ENCODE measurements at places on chromosomes 12 and 14.

DNA sequence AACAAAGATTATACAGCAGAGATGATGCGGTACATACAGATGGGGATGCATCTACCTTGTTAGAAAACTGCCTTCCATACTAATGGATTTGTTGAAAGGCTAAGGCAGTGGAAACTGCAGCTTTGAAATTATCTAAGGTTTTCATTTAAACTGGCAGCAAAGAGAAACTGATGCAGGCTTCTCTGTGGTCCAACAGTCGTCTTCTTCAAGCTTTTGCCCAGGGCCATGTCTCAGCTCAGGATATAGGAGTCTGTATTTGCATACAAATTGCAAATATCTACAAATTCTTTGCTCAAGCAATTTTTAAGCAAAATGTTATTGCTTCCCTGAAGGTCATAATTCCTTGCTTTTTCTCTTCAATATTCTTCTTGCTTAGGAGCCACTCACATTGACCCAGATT lies 33.7 kb downstream of the ERH start:
- no peak for DNase-seq

DNA sequence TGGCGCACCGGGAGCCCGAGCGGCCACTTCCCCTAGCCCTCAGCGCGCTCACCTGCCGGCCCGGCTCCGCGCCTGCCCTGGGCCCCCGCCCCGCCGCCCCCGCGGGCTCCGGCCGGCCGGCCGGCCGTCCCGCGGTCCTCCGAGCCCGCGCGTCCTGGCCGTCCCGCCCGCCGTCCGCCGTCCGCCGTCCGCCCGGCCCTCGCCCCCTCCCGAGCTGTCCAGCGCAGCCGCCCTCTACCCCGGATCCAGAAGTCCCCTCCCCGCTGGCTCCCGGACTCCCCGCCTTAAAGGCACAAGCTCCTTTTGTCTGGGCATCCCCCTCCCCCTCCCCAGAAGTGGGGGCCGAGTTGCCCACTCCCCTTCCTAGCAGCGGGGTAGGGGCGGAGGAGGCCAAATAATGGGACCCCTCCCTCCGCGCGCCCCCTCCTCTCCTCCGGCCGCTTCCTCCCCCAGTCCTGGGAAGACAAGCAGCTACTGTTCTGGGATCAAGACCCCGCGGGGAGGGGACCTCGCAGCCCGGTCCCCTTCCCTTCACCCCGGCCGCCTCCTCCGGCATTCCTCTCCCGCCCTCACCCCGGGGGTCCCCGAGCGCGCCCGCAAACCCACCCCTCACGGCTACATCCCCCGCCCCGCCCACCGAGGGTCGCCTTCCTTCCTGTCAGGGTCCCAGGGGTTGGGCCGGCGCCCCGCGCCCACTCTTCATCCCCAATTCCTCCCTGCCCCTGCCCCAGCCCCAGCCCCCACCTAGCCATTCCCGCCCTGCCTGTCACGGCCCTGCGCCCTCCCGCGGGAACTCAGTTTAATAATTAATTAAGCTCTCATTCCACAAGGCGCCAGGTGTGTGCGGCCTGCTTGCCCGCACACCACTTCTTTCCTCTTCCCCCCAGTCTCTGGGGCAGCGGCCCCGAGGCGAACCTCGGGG lies at the start of gene ADCY6:
ADCY6 (minus strand) TSS at position 236 of the 922 bp plus-strand sequence. CDS start 5,655 bp downstream, outside the sequence.
- peak; percentile 5 for DNase-seq

GRCh38 chr12:11716794-11717518 lies 67.5 kb downstream of the ETV6 start:
- no peak for DNase-seq

- no peak for DNase-seq
Measured at GRCh38 chr12:95114766-95115405, 41.5 kb upstream of the NR2C1 start.

DNA sequence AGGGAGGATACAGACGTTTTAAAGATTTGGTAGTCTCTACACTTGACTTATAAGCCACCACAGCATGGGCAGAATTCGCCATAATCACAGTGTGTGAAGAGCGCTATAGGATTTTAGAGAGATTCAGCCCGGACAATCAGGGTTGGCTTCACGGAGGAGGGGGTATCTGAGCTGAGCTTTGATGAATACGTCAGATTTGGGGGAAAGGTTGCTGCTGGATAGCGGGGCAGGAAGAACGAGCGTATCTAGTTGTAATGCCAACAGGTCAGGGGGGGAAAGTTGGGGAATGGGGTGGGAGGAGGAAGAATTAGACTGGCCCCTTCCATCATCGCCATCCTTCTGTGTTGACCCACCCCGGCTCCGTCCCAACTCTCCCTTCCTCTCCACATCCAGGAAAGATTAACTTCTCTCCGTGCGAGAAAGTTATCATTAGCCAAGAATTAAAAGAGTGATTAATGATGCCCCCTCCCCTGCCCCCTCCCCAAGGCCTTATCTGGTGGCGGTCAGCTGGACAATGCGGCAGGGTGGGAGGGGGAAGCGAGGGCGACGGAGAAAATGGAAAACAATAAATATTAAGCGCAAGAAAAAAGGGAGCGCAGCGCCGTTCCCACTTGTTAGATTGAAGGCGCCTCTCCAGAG lies 13.5 kb upstream of the GPATCH2L start:
- DNase-seq = no peak

DNA sequence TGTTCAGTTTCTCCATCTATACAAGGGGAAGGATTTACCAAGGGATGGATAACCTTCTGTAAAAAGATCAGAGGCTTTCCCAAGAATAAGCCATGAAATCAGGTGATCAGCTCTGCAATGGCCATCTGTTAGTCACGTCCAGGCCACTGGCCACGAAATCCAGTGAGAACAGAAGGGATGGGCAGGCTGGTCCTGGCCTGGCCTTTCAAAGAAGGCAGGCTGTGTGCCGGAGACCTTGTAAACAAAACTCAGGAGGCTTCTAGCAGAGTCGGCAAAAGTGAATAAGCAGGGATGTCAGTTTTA lies 68.5 kb downstream of the RNF34 start:
- no peak for DNase-seq

- no peak for DNase-seq
Measured at GRCh38 chr14:76115010-76115422, 36.7 kb upstream of the GPATCH2L start.

DNA sequence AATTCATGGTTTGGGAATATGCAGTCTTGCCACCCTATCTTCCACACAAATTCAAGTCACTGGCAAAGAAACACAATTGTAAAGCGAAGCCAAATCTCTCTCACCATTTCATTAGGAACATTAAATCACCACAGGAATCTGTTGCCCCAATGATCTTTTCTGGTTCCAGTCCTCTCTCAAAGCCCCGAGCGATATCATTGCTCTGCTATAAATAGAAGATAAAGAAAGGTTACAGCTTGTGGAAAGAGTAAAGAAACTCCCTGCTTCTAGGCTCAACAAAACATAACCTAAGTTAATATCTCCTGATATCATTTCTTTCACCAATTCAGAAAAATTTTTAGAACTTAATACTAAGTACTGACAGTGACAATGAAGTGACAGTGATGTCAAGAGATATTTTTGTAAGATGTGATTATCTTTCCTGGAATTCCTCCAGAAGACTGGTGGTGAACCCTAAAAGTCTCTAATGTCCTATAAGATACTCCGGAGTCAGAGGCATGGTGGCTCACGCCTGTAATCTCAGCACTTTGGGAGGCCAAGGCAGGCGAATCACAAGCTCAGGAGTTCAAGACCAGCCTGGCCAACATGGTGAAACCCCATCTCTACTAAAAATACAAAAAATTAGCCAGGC lies 33.8 kb downstream of the CBX5 start:
- DNase-seq = no peak

GRCh38 chr12:20154052-20154451 lies 214.3 kb upstream of the PDE3A start:
- no peak for DNase-seq

- no peak for DNase-seq
Measured at GRCh38 chr14:104970231-104971068, 7.7 kb downstream of the AHNAK2 start.

GRCh38 chr14:90114554-90114953 lies 52.8 kb downstream of the KCNK13 start:
- DNase-seq = no peak

GRCh38 chr12:56785141-56785865 lies 22.2 kb downstream of the HSD17B6 start:
- DNase-seq = no peak

DNA sequence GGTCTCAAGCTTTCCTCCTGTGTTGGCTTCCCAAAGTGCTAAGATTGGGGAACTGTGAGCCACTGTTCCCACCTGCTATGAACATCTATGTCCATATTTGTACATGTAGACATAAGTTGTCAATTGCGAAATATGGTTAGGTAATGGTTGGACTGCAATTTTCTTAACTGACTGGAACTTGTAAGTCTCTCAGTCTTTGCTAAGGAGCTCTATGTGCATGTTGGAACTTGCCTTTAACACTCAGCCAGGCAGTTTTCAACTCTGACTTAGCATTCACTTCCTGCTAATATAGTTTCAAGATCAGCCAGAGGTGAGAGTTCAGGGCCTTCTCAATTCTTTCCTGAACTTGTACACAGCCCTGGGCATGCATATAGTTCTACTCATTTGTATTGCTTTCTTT lies 44.5 kb upstream of the EEA1 start:
- no peak for DNase-seq

DNA sequence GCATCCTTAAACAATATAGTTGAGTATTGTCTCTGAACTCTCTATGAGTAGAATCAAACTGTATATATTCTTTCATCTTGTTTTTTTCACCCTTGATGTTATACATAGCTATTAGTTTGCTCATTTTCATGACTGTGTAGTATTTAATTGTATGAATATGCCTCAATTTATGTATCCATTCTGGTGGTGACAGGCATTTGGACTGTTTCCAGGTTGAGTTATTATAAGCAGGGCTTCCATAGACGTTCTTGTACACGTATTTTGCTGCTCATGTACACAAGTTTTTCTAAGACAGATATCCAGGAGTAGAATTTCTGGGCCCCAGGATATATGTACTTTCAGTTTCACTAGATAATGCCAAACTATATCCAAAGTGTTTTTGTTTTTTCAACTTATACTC lies 211.4 kb downstream of the NTF3 start:
- DNase-seq = no peak

GRCh38 chr12:44852483-44852882 lies 23.6 kb downstream of the NELL2 start:
- DNase-seq = no peak

- no peak for DNase-seq
Measured at GRCh38 chr14:80164991-80165721, 46.1 kb downstream of the DIO2 start.

DNA sequence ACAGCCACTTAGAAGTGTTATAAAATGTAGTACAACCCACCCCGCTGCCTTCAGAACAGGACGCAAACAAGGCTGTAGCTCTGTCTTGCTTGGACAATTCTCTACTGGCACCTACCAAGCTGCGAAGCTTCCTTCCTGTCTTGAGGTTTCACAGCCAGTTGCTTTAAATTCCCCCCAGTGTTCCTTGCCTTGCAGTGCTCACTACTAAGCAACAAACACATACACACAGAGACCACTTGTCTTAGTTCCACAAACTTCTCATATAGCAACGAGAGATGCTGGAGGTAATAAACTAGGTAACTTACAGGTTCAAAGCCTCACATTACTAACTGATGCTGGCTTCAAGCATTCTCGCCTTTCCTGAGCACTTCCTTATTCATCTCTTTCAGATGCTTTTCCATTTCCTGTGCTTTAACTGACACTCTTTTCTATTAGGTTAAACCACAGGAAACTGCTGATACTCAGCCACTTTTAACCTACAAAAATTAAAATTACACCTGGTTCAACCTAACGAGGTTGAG lies 91.5 kb upstream of the PTGDR start:
- DNase-seq = no peak

DNA sequence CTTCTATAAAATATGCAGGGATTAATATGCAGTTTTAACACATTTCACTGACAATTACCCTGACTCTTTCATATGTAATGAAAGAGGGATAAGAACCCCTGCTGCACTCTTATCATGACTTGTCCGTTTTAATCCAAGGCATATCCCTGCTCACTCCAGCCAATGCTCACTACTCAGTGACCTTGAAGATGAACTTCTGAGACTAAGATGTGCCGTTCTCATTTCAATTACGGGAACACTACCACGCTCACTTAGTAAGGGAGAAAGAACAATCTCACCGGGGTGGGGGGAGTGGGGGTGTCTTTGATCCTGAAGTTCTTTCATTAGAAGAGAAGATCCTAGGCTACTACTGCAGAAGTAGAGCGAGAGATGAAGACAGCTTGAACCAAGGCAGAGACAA lies 50.5 kb downstream of the PKP2 start:
- no peak for DNase-seq

- no peak for DNase-seq
Measured at GRCh38 chr12:120939523-120939922, 35.4 kb upstream of the SPPL3 start.

DNA sequence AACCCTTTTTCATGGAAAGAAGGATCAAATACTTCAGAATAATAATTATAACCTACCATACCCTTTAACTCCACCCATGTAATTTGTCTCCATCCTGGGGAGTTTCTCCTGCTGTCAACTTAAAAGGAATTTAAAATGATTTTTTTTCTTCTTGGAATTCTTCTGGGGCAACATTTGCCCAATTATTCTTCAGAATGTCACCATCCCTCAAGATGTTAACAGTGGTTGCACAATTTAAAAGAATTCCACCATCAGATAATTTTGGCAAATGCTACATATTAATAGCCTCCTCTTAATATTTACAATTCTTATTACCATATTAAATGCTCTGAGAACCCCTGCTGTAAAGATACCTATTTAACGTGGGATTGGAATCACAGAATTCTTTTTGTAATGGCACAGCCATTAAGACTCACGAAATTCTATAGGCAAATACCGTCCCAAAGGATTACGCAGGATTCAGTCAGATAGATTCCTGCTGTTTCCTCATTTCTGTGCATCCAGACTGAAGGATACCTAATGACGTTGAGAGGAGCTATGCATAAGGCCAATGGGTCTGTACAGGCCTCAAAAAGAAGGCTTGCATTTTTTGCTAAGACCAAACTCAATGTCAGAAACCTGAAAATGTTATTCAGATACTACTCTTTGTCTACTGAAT lies 177.5 kb downstream of the DAD1 start:
- DNase-seq = no peak

GRCh38 chr14:81767266-81767995 lies 233.8 kb upstream of the SEL1L start:
- DNase-seq = no peak
